ENCODE measurements at places on chromosomes 12 and 14.

GRCh38 chr12:65510584-65511050, 232.1 kb downstream of the MSRB3 start:
- DNase-seq, result no peak

GRCh38 chr14:94460631-94461416, 8.2 kb upstream of the SERPINA11 start:
- no peak for DNase-seq

GRCh38 chr14:68793734-68794129, 865 bp upstream of the ZFP36L1 start:
- no peak for DNase-seq

DNA sequence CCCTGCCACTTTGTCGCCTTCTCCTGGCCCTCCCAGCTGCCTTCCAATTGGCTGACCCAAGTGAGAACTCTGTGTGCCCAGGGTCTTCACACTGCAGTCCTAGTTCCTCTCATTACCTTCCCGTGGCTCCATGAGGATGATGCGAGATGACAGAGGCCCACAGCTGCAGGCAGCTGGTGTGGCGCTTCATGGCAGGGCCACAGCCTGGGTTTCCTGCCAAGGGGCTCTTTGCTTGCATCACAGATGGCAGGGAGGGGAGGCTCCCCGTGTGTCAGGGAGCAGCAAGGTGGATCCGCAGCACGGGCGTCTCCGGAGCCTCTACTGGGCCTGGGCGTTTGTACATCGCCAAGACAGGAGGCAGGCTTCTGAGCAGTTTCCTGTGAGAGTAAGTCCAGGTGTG, 28.9 kb downstream of the DEGS2 start:
- no peak for DNase-seq

DNA sequence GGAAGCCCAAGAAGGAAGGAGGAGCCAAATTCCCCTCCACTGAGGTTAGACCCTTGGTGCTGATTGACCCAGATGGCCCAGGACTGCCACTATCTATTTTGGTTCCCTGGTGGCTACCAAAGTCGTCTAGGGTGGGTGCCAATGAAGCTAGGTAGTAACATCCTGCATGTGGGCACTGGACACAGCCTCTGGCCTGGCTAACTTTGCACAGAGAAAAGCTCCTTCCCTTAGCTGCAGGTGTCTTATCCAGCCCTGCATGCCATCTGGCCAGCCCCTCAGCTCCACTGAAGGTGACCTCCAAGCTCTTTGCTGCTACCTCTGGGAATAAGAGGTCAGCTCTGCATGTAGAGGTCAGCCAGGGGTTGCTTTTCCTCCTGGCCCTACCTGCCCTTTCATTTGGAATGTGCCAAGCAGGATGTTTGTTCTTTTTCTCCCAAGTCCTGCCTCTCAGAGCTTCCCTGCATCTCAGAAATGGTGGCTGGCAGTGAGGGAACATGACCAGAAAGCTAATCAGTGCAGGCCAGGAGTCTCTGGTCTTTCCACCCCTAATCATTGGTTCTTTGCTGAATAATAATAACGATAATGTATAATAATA, 34.0 kb downstream of the JDP2 start:
- no peak for DNase-seq

DNA sequence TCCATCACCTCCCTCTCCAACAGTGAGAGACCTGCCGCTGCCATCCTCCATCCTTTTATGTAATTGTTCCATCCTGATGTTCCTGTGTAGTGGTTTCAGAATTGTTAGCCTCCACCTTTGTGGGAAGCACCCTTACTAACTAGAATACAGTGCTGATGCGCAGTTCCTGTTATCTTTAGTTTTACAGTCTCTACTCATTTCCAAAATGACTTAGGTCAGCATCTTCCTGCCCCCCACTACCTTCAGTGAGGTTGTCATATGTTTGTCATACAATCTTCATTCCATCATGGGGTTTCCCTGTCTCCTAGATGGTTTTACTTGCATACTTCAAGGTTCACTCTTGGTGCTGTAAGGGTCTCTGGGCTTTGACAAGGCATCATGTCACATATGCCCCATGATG, 69.8 kb downstream of the EML1 start:
- DNase-seq, result no peak

GRCh38 chr12:1670358-1671268, 20.3 kb upstream of the ADIPOR2 start:
- DNase-seq, result no peak

- DNase-seq, result no peak
Observed at GRCh38 chr14:101922866-101923265, 41.5 kb upstream of the DYNC1H1 start.

DNA sequence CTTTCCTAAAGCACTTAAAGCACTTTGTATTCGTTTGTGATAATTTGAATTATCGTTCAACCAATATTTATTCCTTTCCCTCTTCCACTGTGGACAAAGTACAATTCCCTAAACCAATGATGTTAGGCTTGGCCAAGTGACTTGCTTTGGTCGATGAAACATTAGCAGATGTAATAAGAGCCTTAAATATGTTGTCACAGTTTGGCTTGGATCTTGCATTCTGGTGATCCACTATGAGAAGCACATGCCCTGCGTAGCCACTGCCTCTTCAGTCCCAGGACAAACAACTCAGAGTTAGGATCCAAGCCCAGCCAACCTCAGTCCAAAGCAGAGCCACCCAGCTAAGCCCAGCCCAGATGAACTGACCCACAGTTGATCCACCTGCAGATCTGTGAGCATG, 8.4 kb upstream of the C12orf75 start:
- no peak for DNase-seq

GRCh38 chr14:70029296-70030132, 150.3 kb downstream of the SMOC1 start:
- DNase-seq, result no peak

- DNase-seq, result no peak
Observed at GRCh38 chr12:46351886-46352650, 20.5 kb downstream of the SLC38A2 start.

DNA sequence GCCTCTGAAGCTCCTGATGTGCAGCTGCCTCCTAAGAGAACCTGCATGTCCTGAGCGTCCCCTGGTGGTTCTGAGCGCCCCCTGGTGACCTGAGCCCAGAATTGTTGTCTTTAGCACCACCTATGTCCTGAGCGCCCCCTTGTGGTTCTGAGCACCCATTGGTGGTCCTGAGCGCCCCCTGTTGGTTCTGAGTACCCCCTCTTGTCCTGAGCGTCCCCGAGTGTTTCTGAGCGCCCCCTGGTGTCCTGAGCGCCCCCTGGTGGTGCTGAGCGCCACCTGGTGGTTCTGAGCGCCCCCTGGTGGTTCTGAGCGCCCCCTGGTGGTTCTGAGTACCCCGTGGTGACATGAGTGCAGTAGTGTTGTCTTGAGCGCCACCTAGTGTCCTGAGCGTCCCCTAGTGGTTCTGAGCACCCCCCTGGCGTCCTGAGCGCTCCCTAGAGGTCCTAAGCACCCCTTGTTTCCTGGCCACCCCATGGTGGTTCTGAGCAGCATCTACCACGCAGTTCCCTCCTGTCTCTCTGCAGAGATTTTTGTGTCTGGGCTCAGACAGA, 782.5 kb downstream of the TMEM121 start:
- DNase-seq, result peak; percentile 95

GRCh38 chr14:52351233-52352060, 37.3 kb downstream of the PTGER2 start:
- no peak for DNase-seq

GRCh38 chr14:43914041-43914693, 592.9 kb downstream of the FSCB start:
- no peak for DNase-seq

- peak; percentile 61 for DNase-seq
Observed at GRCh38 chr12:48618541-48618940, 48.7 kb upstream of the LALBA start.

GRCh38 chr14:104858811-104859426, 6.1 kb upstream of the CEP170B start:
- no peak for DNase-seq

GRCh38 chr12:2649201-2650030, 145.4 kb upstream of the FKBP4 start:
- no peak for DNase-seq

DNA sequence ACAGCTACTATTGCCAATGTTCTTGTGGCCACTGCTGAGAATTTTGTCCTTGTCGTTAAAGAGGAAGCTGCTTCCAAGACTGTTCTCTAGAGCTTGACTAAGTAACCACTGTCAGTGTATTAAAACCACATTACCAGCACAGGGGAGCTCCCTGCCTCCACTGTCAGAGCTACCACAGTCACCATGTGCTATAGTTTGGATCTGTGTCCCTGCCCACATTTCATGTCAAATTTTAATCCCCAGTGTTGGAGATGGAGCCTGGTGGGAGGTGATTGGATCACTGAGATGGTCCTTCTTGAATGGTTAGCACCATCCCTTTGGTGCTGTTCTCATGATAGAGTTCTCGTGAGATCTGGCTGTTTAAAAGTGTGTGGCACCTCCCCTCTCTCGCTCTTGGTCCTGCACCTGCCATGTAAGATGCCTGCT, 23.2 kb upstream of the RAP1B start:
- peak; percentile 24 for DNase-seq

DNA sequence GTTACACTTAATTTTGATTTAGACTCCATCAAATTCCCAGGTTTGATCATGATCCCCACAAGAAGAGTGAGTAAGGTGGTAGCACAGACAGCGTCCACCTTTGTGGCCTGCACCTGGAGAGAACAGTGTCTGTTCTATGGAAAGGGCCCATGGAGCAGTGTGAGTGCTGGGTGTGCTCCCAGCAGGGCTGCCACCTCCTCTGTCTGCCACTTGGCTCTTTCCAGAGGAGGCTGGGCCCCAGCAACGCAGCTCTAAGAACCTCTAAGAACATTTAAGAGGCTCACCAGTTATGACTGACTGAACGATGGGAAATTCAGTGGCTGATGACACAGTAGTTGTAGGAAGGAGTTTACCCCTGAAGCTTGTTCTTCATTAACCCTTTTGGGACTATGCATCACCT, 17.3 kb downstream of the VDR start:
- no peak for DNase-seq

DNA sequence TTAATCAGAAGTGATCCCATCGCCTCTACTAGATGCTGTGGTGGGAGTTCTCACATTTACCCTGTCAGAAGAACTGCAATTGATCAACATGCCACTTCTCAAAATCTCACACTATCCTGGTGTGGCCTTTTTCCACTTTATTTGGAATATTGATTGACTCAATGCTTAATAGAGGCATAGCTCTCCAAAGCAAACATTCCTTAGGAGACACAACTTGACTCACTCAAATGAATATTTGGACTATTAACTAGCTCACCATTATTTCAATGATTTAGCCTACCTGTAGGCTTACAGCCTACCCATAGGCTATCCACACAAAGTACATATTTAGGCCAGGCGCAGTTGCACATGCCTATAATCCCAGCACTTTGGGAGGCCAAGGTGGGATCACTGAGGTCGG, 186.5 kb downstream of the KLHL28 start:
- no peak for DNase-seq

- DNase-seq, result no peak
Observed at GRCh38 chr14:94341656-94342333, 18.7 kb upstream of the SERPINA6 start.

DNA sequence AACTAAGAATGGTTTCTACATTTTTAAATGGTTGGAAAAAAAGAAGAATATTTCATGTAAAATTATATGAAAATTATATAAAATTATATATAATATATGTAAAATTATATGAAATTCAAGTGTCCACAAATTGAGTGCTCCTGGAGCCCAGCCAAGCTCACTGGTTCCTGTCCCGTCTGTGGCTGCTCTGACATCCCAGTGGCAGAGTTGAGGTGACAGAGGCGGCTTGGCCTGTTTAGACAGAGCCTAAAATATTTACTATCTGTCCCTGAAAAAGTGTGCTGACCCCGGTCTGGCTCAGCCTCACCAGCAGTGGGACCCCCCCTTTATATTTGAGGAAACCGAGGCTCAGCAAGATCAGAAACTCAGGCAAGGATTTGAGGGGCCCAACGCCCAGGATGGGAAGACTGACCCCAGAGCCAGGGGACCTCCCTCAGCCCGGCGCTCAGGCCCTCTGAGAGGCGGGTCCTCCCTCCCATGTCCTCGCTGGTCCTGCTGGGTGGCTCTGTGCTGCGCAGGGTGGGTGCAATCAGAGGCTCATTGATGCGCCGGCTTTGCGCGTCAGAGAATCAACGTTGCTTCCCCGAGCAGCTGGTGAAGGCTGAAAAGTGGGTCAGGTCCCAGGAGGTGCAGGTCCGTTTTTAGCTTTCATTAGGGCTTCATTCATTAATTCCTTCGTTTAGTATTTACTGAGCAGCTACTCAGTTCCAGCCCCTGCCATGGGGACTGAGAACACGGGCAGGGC, 21.5 kb upstream of the BEGAIN start:
- DNase-seq, result no peak
